HuH-7.5 (cell line): ENCODE measurements at places on chromosomes 3 and 15.

DNA sequence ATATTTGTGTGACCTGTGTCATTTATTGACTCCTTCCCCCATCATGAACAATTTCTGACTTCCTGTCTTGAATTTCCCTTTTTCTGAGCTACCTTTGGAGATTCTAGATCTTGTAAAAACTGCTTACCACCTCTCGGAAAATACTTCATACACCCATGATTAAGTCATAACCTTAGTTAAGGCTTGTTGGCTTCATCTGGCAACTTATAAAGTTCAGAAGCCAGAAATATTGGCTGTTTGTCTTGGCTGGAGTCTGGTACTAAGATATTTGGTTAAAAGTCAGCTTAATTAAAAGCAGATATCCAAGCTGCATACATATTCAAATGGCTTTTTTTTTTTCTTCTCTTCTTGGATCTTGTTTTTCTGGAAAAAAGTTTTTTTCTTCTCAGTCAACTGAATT, 37.3 kb upstream of the B3GALNT1 start:
- DNase-seq: no peak

DNA sequence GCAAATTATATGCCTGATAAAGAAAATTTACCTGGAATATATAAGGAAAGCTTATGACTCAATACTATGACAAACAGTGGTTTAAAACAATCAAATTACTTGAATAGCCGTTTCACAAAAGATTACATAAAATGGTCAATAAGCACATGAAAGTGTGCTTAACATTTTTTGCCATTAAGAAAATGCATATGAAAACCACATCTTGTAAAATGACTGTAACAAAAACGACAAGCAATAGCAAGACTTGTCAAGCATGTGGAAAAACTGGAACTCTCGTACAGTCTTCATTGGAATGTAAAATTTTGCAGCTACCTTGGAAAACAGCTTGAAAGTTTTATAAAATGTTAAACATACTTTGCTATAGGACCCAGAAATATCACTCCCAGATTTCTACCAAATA, 1110.3 kb downstream of the NAALADL2 start:
- no peak for DNase-seq

DNA sequence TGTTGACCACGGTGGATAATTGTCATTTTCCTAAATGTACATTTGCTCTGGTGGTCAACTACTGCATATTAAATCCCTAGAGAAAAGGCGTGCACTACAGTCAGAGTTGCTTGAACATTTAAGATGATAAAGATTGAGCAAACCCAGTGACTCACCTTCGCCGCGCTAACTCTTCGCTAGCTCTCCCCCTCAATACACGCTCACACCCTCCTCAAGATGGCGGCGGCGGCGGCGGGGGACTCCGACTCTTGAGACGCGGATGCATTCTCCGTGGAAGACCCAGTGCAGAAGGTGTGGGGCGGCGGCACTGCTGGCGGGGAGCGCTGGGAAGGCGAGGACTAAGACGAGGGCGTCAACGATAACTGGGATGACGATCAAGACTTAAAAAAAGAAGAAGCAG, 79.8 kb upstream of the PFN2 start:
- DNase-seq: no peak

- DNase-seq: no peak
These were observed 813.5 kb downstream of the MCTP2 start for GRCh38 chr15:95044745-95045417.

- DNase-seq: peak; percentile 76
These were observed 2.7 kb downstream of the ADAMTS7 start for GRCh38 chr15:78808550-78808949.

DNA sequence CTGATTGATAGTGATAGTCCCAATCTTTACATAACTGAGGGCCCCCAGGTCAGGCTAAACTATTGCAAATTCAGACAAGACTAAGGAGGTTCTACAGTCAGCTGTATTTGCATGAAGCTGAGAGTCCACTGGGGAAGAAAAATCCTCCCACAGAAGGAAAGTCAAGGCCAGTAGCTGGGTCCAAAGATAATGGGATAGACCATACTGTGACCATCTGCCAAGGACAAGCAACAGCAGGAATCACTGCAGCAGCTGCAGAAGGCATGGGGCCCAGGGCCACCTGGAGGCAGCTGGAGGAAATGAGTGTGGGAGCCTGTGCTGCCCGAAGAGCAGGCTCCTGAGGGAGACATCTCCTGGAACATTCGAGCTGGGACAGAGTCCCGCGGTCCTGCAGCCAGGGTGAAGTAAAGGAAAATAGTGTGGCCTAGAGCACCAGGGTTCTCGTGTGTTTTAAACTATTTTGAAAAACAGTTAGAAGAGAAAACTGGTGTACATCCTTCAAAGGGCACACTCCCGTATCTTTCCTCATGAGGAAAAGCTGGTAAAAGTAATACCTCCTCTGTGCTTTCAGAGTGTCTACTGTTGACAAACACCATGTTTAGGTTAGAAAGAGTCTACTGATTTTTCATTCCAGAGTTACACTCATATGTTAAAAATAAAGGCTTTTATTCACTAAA, 13.2 kb upstream of the TMEM212 start:
- DNase-seq: peak; percentile 62

DNA sequence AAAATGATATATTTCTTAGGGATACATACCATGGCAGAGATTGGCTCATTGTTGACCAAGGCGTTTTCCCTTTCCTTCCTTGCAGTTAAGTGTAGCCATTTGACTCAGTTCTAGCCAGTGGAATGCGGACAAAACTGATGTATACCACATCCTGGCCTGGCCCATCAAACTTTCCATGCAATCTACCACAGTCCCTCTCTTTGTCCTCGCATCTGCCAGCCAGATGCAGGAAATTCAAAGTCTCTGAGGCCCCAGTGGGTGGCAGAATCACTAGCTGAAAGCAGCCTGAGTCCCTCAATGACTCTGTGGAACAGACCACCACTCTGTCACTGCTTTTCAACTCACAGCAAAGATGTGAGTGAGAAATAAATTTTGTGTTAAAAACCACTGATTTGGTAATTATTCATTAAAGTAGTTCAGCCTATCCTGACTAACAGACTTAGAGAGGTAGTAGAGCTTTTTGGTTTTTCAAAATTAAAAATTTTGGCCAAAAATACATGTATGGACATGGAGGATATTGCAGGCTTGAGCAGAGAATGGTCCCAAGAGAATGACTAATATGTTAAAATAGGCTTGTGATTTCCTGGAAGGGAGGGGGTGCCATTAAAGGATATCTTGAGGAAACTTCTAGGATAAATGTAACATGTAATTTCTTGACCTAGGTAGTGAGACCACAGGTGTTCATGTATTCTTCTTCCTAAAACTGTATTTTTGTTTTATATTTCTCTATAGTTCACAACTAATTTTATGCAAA, 10.9 kb downstream of the LRRFIP2 start:
- DNase-seq: no peak

- no peak for DNase-seq
These were observed 1.4 kb upstream of the KAT2B start for GRCh38 chr3:20038699-20039465.
